ENCODE measurements at places on chromosomes 2 and 18. TPM values are rescaled to one million over a fixed set of nuclear protein-coding genes. Genes with fewer than 3 reads are reported as not detected.

Gene ANKRD62
- not detected for total RNA-seq

GRCh38 chr2:19607931-19608771 lies 249.7 kb upstream of the OSR1 start:
- no peak overlapping the region for H3K4me3 ChIP-seq
- no peaks in the 10 kb centered on the region for H3K36me3 ChIP-seq
- no peaks in the 10 kb centered on the region for H3K4me1 ChIP-seq

Gene TTR
- total RNA-seq = not detected

DNA sequence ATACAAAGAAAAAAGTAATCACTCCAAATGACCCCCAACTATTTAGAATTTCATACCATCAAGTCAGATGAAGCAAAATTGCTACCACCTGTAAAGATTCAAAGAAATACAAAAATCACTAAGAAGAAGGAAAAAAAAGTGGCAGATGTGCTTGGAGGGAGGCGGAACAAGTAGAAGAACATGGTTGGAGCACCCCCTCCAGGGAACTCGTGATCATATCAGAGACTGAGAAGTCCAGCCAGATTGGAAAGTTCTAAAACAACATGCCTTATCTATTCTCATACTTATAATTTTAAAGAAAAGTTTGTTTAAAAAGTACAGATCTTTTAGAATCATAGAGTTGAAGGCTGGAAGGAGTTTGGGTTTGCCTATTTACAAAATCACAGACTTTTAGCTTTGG lies 113.4 kb upstream of the CYP26B1 start:
- H3K36me3 ChIP-seq = no peaks in the 10 kb centered on the region
- no peak overlapping the region for H3K27ac ChIP-seq
- H3K4me1 ChIP-seq = no peaks in the 10 kb centered on the region
- no peak for DNase-seq
- no peak overlapping the region for H3K4me3 ChIP-seq

DNA sequence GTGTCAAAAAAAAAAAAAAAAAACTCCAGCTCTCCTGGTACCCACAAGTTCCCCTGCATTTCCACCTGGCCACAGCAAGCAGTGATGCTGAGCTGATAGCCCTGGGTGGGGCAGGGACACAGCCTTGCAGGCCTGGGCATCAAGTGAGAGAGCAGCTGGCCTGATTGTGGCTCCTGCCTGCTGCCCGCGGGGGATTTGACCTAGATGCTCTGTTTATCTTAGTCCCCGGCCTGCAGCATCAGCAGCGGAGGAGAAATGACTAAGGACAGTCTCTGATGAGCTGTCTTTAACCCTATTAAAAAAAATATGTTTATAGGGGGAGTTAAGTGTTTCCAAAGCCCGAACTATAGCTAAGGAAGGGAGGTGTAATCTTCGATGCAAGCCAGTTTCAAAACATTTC lies 102.6 kb downstream of the MTCL1 start:
- peaks cover 3% of the 10 kb centered on the region for H3K27me3 ChIP-seq
- H3K36me3 ChIP-seq = no peaks in the 10 kb centered on the region
- no peak overlapping the region for H3K4me3 ChIP-seq
- H3K4me1 ChIP-seq = peaks cover 11% of the 10 kb centered on the region
- DNase-seq = no peak

DNA sequence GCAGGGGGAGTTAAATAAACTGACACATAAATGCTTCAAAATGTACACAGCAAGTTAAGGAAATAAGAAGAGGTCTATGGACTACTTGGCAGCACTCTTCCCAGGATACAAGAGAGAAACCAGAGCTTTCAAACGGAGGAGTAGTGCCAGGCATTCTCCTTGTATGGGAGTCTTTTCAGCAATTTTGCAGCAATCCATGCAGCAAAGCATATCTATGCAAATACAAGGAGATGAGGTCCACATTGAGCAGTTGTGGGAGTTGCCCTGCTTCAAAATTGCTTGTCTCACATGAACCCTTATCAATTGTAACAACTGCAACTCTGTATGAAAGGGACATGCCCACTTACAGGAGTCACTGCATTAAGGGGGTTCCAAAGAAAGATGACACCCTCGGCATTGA lies 37.8 kb downstream of the SCN9A start:
- no peak for DNase-seq
- no peaks in the 10 kb centered on the region for H3K36me3 ChIP-seq
- no peak overlapping the region for H3K4me3 ChIP-seq
- H3K27ac ChIP-seq = no peak overlapping the region
- no peaks in the 10 kb centered on the region for H3K4me1 ChIP-seq

- H3K36me3 ChIP-seq = peaks cover 4% of the 10 kb centered on the region
- peak overlapping the region; percentile 61 for H3K4me3 ChIP-seq
- H3K27ac ChIP-seq = peak overlapping the region; percentile 73
- peaks cover 15% of the 10 kb centered on the region for H3K27me3 ChIP-seq
These were observed 46.1 kb downstream of the SERTAD2 start for GRCh38 chr2:64607381-64608304.
